ENCODE measurements at places on chromosomes 11 and 22. TPM values are rescaled to one million over a fixed set of nuclear protein-coding genes. Genes with fewer than 3 reads are reported as not detected.

GRCh38 chr11:117546431-117547194 lies 219.0 kb downstream of the CEP164 start:
- DNase-seq: no peak

DNA sequence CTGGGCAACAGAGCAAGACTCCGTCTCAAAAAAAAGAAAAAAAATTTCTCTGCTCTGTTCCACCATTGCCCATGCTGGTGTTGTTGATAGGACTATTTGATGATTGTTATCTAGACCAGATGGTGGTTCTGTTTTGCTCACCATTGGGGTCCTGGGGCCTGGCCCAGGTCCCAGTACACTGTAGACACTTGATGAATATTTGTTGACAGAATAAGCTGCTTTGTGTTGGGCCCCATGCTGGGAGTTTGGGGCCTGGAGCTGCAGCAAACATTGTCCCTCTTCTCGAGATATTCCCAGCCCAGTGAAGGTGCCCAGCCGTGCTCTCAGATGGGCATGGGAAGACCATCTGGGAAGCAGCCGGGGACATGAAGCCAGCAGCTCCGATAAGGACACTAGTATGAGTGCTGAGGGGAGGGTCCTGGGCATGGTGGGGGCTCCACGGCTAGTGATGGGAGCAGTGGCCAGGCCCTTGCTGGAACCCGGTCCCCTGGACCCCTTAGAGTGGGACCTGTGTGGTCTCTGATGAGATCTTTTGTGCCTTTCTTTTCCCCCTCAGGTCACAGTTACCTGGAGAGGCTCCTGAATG lies 13.6 kb downstream of the INCENP start:
- no peak for DNase-seq

- DNase-seq: no peak
These were observed 80.4 kb downstream of the BARX2 start for GRCh38 chr11:129455756-129456655.

Gene APOA1
- total RNA-seq: not detected

Gene DNAJB7
- not detected for total RNA-seq
